ENCODE measurements at places on chromosomes 2 and 18. TPM values are rescaled to one million over a fixed set of nuclear protein-coding genes. Genes with fewer than 3 reads are reported as not detected.

DNA sequence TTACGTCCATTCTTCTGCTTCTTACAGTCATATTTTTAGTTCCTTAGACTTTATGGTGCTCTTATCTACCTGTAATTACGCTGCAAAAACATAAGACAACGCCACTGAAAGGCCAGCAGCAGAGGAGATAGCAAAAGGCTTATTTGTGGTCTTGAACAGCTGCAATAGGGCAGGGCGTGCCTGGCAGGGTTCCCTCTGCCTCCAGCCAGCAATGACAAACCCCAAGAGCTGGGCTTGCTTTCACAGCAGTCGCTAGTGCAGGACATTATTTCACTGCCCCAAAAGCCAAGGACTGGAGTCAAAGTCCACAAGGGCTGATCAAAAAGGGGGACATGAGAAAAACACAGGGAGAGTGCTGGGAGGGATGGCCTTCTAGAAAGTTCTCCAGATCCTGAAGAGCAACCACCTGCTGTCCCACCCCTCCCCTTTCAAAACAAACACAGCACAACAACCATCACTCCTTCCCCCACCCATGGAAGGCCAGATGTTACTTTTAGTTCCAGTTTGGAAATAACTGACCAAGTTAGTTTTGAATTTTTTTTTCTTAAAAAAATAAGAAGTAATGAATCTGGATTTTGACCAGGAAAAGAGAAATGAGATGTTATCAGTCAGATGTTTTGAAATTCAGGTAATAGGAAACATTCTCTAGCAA, 127.8 kb downstream of the RBMS1 start:
- no peaks in the 10 kb centered on the region for H3K27me3 ChIP-seq
- peak overlapping the region; percentile 33 for H3K27ac ChIP-seq
- H3K4me3 ChIP-seq, result no peak overlapping the region
- H3K4me1 ChIP-seq, result peaks cover 38% of the 10 kb centered on the region
- DNase-seq, result no peak

DNA sequence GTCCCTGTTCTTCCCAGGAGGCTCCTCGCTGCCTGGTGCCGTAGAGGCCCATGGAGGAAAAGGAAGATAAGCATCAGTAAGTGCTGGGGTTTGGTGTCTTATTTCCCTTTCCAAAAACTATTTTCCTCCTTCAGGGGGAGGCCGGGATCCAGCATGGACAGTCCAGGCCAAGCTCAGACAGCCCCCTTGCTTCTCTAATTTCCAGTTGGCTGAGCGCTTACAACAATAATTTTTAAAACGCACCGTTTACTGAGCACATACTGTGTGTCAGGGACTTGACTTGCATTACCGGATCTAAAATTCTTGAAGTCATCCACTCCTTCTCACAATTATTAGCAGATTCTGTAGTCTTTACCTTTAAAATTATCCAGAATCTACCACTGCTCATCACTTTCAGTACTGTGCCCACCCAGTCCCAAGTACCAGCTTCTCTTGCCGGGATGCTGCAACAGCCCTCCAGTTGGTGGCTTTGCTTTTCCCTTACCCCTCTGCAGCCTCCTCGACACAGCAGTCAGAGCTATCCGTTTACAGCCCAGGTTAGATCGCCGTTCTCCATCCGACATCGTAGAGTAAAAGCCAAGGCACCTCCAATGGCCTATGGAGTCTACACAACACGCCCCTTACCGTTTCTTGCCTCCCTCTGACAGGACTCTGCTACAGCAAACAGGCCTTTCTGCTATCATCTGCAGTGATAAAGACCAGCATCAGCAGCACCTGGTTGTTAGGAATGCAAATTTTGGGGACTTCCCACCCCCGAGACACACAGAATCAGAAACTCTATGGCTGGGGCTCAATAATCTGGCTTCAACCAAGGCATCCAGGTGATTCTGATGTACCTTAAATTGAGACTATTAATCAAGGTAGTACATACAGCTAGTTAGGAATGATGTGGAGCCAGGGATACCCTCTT, 75.2 kb upstream of the TSPYL6 start:
- no peaks in the 10 kb centered on the region for H3K36me3 ChIP-seq
- H3K4me3 ChIP-seq, result peak overlapping the region; percentile 68
- H3K27ac ChIP-seq, result no peak overlapping the region
- no peak for DNase-seq
- H3K27me3 ChIP-seq, result no peaks in the 10 kb centered on the region

Gene ASB18
- 0.15 TPM for total RNA-seq

DNA sequence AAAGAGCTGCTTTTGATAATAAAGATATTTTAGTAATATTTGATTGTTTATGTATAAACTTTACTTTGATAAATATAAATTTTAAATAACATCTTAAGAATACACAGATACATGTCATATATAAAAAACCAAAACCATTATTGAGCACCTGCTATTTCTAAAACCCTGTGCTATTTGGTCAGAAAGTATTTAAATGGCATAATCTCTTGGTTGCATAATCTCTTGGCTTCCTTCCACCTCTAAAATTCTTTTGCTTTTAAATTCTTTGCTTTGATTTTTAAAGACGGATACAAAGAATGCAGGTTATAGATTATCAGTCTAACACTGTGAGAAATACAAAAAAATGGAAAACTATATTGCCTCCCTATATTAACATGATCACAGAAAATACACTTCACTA, 36.9 kb downstream of the ACMSD start:
- H3K27me3 ChIP-seq, result no peaks in the 10 kb centered on the region
- H3K36me3 ChIP-seq, result no peaks in the 10 kb centered on the region
- H3K4me3 ChIP-seq, result no peak overlapping the region
- no peak overlapping the region for H3K27ac ChIP-seq

Gene ANKRD62
- total RNA-seq, result not detected
